Left hindlimb (tissue), 1 donor: ENCODE measurements at places on chromosomes 3 and 15.

- no peak for DNase-seq
Observed at GRCh38 chr3:105656651-105657504, 211.9 kb downstream of the CBLB start.

DNA sequence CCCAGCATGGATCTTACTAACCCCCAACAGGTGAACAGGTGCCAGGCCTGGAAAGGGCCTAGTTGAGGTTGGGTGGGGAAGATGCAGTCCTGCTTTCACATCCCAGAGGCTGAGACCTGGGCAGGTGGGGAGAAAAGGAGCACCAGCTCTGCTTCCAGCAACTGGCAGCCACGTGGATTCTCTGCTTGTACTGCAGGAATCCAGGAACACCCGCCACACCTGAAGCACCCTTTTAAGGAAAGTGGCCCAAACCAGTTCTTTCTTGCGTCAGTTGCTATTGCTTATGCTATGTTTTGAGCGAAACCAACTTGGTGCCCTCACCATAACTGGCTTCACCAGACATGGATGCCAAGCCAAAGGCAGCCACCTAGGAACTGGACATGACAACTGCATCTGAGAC is 28.1 kb upstream of the NEO1 start:
- DNase-seq, result no peak

GRCh38 chr3:10955711-10956453 is 36.7 kb upstream of the SLC6A1 start:
- peak; percentile 72 for DNase-seq

- no peak for DNase-seq
Observed at GRCh38 chr3:180408654-180409053, 193.3 kb upstream of the TTC14 start.

DNA sequence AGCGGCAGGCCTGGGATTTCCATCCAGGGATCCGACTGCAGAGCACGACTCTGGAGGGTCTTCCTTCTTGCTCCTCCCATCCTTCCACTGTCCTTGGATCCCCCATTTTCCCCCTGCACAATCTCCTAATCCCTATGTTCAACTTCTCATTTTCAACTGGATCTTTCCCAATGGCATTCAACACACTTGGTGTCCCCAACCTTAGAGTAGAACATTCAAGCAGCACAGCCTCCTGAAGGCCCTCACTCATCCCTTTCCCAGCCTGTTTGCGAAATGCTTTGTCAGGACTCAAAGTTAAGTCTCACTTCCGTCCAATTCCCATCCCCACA is 32.3 kb downstream of the RPN1 start:
- no peak for DNase-seq

- no peak for DNase-seq
Observed at GRCh38 chr3:71323558-71323957, 260.0 kb downstream of the FOXP1 start.

GRCh38 chr3:139937674-139938279 is 2.8 kb downstream of the CLSTN2 start:
- DNase-seq, result peak; percentile 45

- no peak for DNase-seq
Observed at GRCh38 chr3:17322106-17322793, 420.2 kb downstream of the TBC1D5 start.

DNA sequence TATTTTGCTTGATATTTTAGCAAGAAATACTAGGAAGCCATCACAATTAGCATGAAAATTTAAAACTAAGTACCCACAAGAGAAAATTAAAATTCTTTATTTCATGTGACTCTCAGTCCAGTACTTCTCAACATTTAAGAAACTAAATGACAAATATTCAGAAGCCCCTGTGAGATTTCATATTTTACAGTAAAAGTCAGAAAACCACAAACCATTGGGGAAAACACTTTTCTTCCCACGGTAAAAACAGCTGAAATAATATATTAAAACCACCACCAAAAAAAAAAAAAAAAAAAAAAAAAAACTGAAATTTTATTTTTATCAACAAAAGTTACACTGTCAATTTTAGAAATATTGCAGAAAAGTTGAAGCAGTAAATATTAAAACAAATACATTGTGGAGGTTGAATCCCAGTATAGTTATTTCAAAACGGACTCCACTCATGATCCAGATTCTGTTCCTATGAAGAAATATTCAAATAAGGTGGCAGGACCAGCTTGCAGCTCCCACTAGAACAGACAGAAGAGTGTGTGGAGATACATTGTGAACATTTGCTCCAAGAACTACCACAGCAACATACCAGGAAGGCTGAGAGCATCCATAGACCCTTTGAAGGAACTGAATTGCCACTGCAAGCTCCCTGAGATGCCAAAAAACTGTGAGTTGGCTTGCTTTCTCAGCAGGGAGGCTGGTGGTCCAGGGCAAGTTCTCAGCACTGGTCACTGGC is 308.2 kb downstream of the CTNNB1 start:
- DNase-seq, result no peak

DNA sequence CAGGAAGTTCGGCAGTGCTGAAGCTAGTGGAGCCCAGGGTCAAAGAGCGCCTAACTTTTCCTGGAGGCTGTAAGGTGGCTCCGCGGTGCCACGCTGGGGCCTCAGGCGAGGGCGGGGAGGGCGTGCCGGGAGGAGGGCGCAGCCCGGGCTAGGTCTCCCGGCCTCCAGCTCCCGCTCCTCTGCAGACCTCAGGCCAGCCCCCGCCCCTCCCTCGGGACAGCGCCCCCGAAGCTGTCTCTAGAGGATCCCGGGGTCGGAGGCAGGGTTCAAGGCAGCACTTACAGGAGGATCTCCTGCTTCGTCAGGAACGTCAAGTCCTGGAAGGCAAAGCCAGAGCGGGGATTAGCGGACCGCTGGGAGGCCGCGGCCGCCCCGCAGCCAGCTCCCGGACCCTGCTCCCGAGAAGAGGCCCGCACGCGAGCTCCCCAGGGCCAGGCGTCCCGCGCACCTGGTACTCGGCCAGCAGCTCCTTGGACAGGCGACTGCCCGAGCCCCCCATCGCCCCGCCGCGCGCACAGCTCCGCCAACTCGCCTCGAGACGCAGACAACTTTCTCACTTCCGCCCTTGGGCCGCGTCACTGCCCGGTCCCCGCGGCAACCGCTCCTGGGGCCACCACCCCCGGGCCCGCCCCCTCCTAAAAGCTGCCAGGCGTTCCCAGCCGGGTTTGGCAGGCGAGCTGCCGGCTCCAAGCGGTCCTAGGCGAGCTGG is at the start of gene CIB1:
Gene CIB1 (minus strand): TSS at position 555 of the 709 bp plus-strand sequence. CDS start 56 bp downstream, at position 499.
- DNase-seq, result peak; percentile 98

- no peak for DNase-seq
Observed at GRCh38 chr15:93070132-93070531, 18.9 kb downstream of the RGMA start.

GRCh38 chr3:165852191-165852590 is 15.0 kb upstream of the BCHE start:
- DNase-seq, result no peak

- no peak for DNase-seq
Observed at GRCh38 chr3:44120721-44121582, 120.7 kb upstream of the TOPAZ1 start.

- DNase-seq, result no peak
Observed at GRCh38 chr15:58473724-58474123, 41.9 kb downstream of the LIPC start.

- DNase-seq, result peak; percentile 63
Observed at GRCh38 chr15:77606142-77607034, 26.3 kb downstream of the LINGO1 start.

- DNase-seq, result no peak
Observed at GRCh38 chr3:166713787-166714186, 666.3 kb downstream of the ZBBX start.

GRCh38 chr3:39980058-39980457 is 170.6 kb downstream of the MYRIP start:
- DNase-seq, result no peak
